ENCODE measurements at places on chromosomes 1 and 21. TPM values are rescaled to one million over a fixed set of nuclear protein-coding genes. Genes with fewer than 3 reads are reported as not detected.

RUNX3 gene
- 0.22 TPM for total RNA-seq

PLEKHA6 gene
- 2.2 TPM for total RNA-seq

- peak; percentile 70 for DNase-seq
Measured at GRCh38 chr1:172533513-172534151, 682 bp downstream of the SUCO start.

S100A6 gene
- 415 TPM for total RNA-seq

ADORA1 gene
- 2.0 TPM for total RNA-seq

DNA sequence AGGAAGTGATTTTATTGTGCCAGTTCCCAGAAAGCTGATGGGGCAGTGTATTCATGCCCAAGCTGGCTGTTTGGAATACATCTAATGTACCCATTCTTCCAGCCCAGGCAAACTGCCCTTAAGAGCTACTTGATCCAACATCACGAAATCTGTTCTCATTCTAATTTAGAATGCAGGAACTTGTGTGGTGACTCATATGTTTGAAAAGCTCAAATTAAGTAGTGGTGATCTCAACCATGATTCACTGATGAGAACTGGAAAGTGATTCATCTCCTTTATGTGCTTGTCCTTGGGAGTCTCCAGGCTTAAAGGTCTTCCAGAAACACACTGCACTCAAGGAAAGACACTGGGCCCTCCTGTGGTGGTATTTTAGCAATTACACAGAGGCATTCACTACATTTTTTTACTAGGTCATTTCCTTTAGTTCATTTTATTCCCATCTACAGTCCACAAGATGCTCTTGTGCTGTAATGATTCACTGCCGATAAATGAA lies 65.4 kb downstream of the RPE65 start:
- peak; percentile 48 for DNase-seq

CACHD1 gene
- total RNA-seq, result 14.1 TPM

DNA sequence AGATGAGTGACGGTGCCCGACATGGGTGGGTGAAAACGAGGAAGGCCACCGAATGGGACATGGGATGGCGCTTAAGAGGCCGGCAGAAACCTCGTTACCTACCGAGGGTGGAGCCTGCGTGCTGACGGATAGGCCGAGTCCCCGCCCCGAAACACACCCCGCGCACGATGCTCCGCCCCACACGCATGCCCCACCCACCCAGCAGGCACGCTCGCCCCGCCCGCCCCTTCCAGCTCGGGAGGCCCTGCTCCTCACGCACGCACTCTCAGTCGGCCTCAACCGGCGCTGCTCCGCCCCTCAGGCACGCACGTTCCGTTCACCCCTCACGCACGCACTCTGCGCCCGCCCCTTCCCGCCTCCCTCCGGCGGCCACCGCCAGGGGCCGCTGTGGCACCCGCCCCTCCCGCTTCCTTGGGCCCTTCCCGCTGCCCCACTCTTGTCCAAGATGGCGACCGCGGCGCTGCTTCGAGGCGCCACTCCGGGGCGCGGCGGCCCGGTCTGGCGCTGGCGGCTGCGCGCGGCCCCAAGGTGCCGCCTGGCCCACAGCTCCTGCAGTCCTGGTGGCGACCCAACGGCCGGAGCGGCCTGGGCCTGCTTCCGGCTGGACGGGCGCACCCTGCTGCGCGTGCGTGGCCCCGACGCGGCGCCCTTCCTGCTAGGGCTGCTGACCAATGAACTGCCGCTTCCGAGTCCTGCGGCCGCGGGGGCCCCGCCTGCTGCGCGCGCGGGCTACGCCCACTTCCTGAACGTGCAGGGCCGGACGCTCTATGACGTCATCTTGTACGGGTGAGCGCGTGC lies at the start of gene IBA57:
Gene IBA57 (plus strand): TSS at position 433 of the 798 bp plus-strand sequence. CDS start 13 bp downstream, at position 446.
- DNase-seq, result peak; percentile 99

DNA sequence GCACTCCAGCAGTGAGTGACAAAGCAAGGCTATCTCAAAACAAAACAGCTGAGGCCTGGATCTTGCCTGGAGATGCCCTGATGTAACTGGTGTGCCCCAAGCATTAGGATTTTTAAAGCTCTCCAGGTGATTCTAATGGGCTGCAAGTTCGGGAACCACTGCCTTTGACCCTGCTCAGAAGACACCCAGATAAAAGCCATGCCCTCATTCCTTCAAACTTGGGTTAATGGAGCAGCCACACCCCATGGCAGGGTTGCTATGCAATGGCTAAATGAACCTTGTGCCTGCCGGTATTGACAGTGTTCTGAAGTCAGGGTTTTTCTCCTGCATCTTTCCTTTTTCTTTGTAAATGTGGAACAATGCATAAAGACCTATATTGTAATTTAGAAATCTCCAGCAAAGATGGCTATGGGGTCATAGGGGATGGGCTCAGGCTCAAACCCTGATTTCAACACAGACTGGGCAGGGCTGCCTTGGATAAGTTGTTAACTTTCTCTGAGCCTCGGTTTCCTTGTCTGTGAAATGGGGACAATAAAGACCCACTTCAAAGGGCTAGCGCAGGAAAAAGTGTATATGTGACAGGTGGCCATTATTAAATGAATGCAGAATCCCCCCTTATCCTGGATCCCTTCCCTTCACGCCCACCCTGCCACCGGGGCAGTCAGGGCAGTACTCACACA lies 453 bp downstream of the TFF3 start:
- DNase-seq, result no peak

DNA sequence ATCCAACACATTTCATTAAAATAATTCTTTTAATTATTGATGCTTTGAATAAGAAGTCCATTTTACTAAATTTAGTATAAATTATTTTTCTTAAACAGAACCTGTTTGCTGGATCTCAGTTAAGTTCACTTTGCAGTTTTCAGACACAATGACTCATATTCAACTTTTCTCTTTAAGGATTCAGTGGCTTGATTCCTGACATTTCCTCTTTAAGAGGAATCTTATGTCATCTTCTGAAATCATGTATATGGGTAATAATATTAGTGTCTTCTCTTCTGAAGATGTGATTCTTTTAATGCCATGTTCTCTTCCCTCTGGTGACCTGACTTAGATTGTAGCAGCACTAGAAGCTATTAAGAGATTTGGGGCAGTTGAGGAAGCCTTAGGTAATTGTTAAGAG lies 12.6 kb downstream of the CREG1 start:
- DNase-seq, result no peak

GRCh38 chr1:167128261-167129227 lies 34.7 kb downstream of the STYXL2 start:
- DNase-seq, result no peak

DNA sequence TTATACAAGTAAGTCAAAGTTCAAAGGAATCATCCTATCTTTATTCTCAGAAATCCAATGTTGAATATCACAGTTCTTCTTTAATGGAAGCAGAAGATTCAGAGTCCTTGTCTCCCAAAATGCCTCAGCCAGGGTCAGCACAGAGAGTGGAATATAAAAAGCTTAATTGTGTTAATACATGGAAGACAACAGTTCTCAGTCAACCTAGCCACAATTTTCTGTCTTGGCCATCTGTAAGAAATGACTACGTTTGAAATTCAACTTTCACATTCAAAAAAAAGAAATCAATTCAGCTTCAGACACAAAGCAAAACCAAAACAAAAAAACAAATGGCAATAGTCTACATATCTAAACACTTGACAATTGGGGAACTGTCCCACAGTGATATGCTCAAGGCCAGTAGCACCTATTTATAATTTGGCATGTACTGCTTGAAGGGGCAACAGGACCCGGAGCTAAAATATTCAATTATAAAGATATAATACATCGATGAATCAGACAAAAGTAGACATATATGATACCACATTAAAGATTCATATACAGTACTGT lies 27.3 kb upstream of the GLIS1 start:
- DNase-seq, result no peak

GRCh38 chr1:64038965-64039364 lies 164.5 kb upstream of the UBE2U start:
- DNase-seq, result no peak

DNA sequence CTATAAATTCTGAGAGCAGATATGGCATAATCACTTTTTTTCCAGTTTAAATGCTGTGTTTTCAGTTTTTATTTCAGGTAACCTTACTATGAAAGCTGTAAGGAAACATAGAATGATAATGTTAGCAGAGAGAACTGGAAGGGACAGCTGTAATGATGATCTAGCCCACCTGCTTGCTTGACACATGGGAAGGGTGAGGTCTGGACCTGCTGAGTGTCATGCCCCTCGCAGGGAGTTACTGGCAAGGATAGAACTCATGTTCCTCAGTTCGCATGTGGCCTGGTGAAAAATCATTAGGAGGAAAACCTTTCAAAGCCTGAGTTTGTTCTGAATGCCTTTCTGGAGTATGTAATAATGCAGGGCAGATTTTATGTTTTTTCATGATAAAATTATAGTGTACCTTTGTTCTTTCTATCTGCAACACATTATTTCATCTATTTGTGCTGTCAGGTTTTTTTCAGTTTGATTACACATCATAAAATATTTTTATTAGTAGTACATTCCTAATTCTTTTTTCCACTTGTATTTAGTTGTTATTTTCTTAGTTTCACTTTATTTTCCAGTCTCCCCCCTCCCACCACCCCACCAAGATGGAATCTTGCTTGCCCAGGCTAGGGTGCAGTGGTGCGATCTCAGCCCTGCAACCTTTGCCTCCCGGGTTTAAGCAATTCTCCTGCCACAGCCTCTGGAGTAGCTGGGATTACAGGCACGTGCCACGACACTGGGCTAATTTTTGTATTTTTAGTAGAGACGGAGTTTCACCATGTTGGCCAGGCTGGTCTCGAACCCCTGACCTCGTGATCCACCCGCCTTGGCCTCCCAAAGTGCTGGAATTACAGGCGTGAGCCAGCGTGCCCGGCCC lies 8.0 kb downstream of the DDI2 start:
- no peak for DNase-seq

- DNase-seq, result no peak
Measured at GRCh38 chr1:30313176-30313575, 410.2 kb downstream of the MATN1 start.

GRCh38 chr1:110150330-110151174 lies at the start of gene SLC6A17:
Gene SLC6A17 (plus strand): TSS chr1:110150494. CDS start chr1:110166930, 16,436 bp downstream.
- DNase-seq, result peak; percentile 5

- no peak for DNase-seq
Measured at GRCh38 chr1:4317207-4317606, 337.2 kb upstream of the AJAP1 start.

- DNase-seq, result no peak
Measured at GRCh38 chr1:158374860-158375259, 21.2 kb downstream of the CD1E start.

C1orf53 gene
- 1.9 TPM for total RNA-seq

- no peak for DNase-seq
Measured at GRCh38 chr1:50193002-50193401, 84.3 kb downstream of the ELAVL4 start.

GRCh38 chr1:48955774-48956173 lies 179.1 kb upstream of the BEND5 start:
- no peak for DNase-seq

GRCh38 chr21:15005391-15005790 lies 59.4 kb downstream of the NRIP1 start:
- peak; percentile 24 for DNase-seq

RGS8 gene
- total RNA-seq, result 0.04 TPM

GRCh38 chr1:80933346-80933745 lies 867.4 kb upstream of the ADGRL2 start:
- peak; percentile 40 for DNase-seq

DNA sequence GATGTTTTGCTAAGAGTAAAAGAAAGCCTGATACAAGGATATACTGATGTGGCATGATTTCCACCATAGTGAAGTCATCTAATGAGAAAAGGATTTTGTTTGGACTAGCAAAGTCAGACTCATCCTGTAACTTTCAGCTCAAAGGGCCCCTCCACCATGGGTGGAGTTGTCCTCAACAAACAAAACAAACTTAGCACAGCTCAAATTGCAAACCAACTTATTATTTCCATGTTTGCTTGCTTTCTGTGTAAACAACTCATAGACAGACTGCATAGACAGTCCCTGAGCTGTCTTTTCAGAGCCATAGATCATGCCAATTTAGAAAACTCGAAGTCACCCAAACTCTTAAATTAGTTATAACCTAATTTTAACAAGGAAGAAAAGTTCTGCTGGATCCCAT lies 69.4 kb upstream of the VAV3 start:
- peak; percentile 85 for DNase-seq

DNA sequence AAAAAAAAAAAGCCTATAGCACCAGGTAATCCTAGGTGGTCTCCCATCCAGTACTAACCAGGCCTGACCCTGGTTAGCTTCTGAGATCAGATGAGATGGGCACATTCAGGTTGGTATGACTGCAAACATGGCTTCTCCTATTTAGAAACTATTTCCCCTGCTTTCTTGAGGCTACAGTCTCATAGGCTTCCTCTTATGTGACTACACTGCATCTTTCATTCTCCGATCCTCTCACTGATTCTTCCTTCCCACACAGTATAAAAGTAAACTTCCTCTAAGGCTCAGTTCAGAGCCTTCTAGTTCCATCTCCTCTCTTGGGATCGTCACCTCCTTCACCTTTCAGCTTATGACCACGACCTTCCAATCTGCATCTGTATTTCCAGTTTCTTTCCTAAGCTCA lies 30.4 kb upstream of the RNF2 start:
- DNase-seq, result no peak

PTPRC gene
- 4.7 TPM for total RNA-seq

OR6N1 gene
- not detected for total RNA-seq

ZSWIM5 gene
- 0.35 TPM for total RNA-seq

CFAP74 gene
- not detected for total RNA-seq

DNA sequence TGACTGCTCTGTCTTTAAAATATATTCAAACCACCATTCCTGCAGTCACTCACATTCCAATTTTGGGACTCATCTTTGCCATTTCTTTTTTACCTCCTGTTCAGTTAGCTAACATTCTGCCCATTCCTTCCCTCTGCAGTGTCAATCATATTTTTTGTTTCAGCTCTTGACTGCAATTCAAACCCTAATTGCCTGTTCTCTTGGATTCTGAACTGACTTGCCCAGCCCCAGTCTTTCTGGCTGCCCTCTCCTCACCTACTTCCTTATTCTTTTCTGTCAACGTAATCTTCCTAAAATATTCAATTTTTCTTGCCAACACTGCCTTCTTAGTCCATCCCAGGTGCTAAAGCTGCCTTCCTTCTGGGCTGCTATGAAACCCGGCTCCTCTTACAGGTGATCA lies 6.1 kb downstream of the PRDM2 start:
- DNase-seq, result peak; percentile 23

DNA sequence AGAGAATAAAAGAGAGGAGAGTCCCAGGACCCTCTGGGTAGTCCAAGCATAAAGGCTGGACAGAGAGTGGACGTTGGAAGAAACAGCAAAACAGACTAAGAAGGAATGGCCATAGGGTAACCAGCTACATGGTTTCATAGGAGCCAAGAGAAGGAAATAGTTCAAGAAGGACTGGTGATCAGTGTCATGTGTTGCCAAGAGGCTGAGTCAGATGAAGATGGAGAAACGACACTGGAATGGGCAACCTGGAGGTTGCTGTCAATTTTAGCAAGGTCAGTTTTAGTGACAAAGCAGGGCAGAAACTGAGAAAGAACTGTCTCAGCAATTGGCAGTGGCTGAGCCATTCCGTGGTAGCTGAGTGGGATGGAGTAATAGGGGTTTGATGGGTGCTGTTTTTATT lies 41.4 kb downstream of the HMGB4 start:
- DNase-seq, result no peak

GPR52 gene
- total RNA-seq, result 0.89 TPM
